CD4-positive, alpha-beta T cell treated with Interleukin-6 for 4 hours (primary cell): ENCODE measurements at places on chromosomes 2 and 18.

- no peak for DNase-seq
Measured at GRCh38 chr2:186693446-186693832, 421 bp upstream of the FAM171B start.

GRCh38 chr2:234579231-234579962, 82.5 kb upstream of the ARL4C start:
- DNase-seq, result no peak

DNA sequence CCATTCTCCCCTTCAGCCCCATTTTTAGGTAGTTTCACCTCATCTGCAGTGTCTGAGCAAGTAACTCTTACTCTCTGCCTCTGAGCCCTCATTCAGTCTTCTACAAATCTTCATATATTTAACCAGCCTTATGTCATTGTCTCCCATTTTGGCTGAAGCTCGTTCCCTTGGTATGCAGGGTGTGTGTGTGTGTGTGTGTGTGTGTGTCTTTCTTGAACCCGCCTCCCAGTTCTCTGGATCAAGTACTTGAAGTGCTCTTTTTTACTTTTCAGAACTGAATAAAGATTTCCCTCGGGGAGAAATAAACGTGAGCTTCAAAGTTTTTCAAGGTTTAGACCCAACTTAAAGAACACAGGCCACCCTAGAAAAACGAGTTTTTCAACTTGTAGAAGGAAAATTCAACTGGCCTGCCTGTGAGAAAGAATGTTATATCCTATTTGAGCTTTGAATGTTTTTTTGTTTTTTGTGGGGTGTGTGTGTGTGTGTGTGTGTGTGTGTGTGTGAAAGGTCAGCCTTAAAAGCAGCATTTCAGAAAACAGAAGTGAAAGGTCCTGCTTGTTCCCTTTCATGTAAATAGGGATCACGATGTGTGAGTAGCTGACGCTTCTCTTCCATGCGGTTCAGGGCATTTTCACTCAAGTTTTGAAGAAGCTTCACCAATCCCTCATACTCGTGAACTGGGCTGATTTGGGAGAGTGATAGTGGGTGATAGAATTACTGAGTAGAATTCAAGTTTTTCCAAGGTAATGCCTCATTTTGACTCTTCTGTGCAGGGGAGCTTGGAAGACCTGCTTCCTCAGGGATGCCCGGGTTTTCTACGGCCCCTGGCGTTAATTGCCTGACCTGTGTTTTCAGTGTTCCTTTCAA, 50.6 kb upstream of the EML6 start:
- no peak for DNase-seq

DNA sequence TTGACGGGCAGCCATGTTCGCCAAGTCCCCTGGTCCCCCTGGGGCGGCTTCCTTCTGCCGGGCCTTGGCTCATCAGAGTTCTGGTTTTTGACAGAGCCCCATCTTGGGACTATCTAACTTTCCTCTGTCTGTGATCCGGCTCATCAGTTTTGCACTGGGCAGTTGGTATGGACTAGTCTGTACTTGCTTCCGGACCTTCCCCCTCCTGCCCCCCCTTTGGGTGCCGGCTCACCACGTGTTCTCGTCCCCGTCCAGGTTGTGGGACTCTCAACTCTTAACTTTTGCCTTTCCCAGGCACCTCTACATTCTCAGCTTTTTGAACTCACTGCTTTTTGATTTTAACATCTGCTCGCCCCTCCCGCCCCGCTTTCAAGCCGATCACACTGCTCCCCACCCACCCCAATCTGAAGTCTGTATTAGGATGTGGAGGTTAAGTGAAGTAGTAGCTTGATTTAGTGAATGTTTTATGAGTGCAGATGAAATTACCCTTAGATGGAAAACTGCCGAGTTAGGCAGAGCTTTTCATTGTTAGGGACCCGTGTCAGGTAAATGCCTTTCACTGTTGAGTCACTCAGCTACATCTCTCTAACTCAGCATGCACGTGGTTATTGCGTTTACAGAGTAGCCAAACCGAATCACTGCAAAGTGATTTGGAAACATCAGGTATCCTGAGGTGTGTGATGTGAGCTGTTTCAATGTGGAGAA, 874 bp downstream of the WDR43 start:
- peak; percentile 38 for DNase-seq
